ENCODE measurements at places on chromosomes 7 and 10.

GRCh38 chr10:114767986-114768821 is 53.4 kb upstream of the FHIP2A start:
- no peak for DNase-seq

GRCh38 chr10:4151466-4151865 is 366.5 kb upstream of the KLF6 start:
- DNase-seq = no peak

DNA sequence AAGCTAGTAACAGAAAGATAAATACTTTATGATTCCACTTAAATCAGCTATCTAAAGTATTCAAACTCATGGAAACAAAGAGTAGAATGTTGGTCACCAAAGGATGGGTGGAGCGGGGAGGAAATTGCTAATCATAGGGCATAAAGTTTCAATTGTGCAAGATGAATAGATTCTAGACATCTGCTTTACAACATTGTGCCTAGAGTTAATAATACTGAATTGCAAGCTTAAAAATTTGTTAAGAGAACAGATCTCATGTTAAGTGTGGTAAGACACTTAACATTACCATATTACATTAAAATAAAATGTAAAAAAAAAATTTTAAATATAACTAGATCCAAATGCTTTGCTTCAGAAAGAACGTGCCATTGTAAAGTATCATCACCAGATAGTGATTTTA is 411.1 kb upstream of the MBL2 start:
- DNase-seq = no peak

DNA sequence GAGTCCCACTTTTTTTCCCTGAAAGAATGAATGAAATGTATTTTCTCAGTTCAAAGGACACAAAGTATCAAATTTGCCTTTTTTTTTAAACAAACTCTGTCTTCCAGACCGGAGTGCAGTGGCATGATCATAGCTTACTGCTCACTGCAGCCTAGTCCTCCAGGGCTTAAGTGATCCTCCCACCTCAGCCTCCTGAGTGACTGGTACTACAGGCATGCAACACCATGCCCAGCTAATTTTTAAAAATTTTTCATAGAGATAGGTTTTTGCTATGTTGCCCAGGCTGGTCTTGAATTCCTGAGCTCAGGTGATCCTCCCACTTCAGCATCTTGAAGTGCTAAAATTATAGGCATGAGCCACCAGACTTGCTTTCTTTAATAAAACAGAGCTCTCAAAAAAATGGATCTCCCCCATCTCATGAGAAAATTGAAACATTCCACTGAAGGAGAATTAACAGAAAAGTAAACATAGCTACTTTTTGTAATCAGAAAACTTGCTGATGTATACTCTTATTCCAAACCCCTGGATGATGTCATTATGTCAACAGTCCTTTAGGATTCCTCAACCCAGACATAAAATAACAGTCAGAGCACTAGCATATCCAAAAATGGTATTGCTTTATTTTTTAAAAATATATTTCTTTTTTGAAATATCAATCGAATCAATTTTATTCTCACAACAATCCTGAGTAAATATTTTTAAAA is 12.3 kb upstream of the TRDMT1 start:
- DNase-seq = no peak

- no peak for DNase-seq
These were observed 9.0 kb upstream of the POR start for GRCh38 chr7:75905785-75906604.

- no peak for DNase-seq
These were observed 15.4 kb downstream of the MMRN2 start for GRCh38 chr10:86941991-86942421.

GRCh38 chr7:130695840-130696239 is 9.5 kb upstream of the TSGA13 start:
- DNase-seq = no peak

DNA sequence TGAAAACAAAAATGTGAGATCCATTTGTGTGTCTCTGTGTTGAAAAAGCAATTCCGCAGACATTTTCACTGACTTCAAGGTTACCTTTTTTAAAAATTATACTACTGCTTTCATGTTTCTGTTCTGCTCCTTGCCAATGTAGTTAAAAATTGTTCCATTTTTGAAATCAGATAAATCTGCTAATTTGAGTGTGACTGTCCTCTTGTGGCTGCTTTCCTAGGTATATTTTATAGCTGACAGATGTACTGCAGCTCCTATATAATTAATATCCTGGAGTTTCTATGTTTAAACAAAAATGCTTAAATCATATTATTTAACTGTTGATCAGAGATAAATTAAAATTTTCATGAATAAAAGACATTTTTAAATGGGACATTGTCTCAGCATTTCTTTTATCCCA is 177.6 kb upstream of the LRRTM3 start:
- DNase-seq = no peak

- no peak for DNase-seq
These were observed 644.1 kb upstream of the SEMA3D start for GRCh38 chr7:85830982-85831381.

DNA sequence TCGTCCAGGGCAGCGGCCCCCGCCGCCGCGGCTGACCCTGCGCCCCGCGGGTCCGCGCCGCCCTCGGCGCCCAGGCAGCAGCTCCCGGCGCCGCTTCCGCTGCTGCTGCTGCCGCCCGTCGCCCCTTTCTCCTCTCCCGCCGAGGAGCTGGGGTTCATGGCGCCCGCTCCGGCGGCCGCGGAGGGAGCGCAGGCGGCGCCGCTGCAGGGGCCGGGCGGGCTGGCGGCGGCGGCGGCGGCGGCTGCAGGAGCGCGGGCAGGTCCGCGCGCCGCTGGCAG is 286 bp downstream of the DGKI start:
- no peak for DNase-seq

GRCh38 chr7:98254951-98255610 is 3.0 kb upstream of the TECPR1 start:
- no peak for DNase-seq

DNA sequence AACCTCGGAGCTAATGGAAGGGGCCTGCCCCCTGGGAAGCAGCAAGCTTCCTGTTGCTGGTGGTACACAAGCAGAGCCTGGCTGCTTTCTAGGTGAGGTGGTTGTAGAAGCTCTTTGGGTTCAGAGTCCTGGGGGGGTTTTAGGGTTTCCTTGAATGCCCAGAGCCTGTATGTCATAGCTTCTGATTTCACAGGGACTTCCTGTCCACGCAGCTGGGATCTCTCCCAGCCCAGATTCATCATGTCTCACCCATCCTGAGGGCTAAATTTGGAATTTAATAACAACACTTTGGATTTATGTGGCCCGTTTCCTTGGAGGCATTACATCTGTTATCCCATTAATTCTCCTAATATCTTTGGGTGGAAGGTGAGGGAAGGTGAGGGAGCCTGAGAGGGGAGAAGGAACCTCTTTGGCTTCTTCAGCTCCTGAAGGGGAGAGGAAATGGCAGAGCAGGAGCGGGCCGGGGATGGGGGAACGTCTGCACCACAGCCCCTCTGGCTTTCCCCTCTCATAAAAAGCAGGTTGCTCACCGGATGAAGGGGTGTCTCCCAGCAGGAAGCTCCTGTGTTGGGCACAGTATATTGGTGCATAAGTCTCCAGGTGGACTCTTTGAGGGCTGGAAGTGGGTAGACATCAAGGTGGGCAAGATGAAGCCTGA is 19.7 kb downstream of the RPS24 start:
- DNase-seq = no peak

All from NCI-H1417 treated with DMSO at 0.1 percent for 48 hours (cell line).